ENCODE measurements at places on chromosomes 6 and 20.

DNA sequence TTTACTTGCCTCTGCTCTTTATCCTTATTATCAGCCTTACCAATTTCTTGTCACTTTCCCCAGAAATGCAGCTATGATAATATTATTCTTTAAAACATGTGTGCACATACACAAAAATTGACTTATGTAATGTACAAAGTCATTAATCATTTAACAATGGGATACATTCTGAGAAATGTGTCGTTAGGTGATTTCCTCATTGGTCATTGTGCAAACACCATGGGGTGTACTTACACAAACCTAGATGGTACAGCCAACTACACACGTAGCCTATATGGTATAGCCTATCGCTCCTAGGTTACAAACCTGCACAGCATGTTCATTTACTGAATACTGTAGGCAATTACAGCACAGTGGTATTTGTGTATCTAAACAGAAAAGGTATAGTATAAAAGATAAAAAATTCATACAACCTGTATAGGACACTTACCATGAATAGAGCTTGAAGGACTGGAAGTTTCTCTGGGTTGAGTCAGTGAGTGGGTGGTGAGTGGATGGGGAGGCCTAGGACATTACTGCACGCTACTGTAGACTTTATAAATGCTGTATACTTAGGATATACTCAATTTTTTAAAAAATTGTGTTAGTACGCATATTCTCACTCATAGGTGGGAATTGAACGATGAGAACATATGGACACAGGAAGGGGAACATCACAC, 56.9 kb downstream of the HIVEP1 start:
- peak; percentile 73 for DNase-seq

DNA sequence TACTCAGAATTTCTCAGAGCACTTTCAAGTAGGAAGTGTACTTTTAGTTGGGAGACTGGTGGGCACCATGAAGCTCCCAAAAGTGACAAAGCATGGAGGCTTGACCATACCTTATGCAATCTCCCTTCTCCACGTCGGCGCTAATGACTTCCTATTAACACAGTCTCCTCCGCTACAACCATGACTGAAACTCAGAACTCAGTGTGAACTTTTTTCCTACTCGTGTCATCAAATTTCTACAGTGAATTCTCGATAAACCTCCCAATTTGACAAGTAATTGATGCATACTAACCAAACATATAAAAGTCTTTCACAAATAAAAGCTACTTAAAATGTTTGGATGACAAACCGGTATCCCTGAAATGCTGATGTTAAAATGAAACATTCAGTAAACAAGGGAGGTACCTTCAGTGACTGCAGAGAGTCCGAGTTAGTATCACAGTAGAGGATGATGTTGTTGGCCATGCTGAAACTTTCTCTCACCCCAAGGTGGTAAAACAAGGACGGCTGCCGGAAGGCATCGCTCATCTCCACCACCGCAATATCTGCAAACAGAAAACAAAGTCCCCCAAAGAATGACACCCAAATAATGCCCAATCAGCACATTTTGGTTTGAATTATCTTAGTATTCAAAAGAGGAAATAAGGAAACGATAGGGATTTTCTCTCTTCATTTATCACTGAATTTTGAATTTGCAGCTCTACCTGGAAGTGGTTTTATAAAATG, 72.1 kb downstream of the MAP3K5 start:
- DNase-seq = peak; percentile 85

DNA sequence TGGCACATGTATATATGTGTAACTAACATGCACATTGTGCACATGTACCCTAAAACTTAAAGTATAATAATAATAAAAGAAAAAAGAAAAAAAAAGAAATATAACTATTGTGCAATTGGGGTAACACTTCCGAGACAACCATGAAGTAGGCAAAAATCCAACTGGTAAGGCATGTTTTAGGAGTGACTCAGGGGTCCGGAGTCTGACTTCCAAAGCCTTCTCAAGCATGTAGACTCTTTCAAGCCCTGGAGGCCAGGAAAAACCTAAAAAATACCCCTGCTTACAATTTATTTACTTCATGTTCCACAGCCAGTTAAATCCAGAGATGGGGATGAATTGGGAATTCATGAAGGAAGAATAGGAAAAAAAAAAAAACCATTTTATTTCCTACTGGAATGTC, 161.3 kb upstream of the PHACTR1 start:
- DNase-seq = no peak

GRCh38 chr6:158938811-158939254, 61.2 kb downstream of the RSPH3 start:
- DNase-seq = peak; percentile 21

- DNase-seq = no peak
Measured at GRCh38 chr6:16762268-16762549, 949 bp upstream of the ATXN1 start.

GRCh38 chr6:81777586-81778268, 25.2 kb upstream of the TENT5A start:
- no peak for DNase-seq

GRCh38 chr20:11156922-11157321, 483.1 kb upstream of the JAG1 start:
- DNase-seq = no peak

DNA sequence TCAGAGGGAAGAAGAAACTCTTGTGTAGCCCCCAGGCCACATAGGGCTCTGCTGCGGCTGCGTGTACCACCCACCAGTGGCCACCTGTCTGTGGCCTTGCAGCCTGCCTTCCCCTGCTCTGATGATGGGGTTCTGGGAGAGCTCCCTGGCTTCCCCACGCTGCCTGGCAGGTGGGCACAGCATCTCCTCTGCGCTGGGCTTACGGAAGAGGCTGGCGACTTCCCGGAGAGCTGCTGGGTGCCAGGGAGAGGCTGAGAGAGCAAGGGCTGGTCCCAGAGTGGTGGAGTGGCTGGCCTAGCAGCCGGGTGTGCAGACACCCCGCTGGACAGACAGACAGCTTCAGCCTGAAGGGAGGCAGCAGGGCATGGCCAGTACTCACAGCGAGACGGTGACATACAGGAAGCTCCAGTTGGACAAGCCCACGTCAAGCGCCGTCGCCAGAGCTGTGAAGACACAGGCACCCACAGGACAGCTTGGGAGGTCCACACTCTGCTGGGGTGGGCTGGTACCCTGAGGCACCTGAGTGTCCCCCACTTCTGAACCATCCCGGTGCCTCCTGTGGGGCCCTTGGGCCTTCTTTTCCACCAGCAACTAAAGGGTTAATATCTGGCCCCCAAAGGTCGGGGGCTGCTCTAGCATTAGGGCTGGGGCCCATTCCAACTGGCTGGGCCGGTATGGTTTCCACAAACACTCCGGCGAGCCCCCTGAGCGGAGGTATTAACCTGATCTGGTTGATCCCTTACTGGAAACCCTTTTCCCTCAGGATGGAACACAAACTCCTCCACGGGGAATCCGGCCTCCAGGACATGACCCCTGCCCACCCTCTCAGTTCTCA, 48.1 kb upstream of the CDH22 start:
- DNase-seq = no peak

GRCh38 chr6:137240168-137240567, 21.0 kb upstream of the IFNGR1 start:
- DNase-seq = peak; percentile 97

DNA sequence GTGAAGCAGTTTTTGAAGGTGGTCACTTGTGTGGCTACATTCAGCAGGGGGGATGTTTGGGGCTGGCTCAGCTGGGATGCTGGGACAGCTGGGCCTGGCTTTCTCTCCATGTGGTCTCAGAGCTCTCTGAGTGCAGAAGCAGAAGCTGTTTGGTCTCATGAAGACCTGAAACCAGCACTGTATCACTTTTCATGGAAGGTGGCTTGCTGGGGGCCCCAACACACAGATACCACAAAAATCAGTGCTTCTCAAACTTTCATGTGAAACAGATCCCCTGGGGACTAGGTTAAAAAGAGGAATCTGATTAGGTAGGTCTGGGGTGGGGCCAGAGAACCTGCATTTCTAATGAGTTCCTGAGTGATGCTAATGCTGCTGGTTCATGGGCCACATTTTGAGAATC, 347.3 kb downstream of the DHX35 start:
- no peak for DNase-seq

- no peak for DNase-seq
Measured at GRCh38 chr6:101630941-101631340, 237.4 kb downstream of the GRIK2 start.

GRCh38 chr6:168133168-168133561, 54.2 kb upstream of the FRMD1 start:
- DNase-seq = no peak

DNA sequence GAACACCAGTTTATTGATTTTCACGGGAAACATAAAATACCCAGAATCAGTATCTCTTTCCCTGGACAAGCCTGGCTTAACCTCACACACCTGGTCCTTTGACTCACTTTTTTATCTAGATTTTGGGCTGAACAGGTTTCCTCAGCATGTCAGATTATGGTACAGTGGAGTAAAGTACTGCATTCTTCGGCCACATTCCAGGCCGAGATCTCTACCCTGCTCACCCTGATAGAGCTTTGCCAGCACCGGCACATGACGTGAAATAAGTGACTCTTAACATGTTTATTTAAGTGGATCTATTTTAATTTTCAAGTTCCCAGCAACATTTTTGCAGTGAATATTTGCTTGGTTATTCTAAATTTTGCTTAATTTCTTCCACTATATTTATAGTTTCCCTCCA, 79.0 kb upstream of the POPDC3 start:
- DNase-seq = no peak

DNA sequence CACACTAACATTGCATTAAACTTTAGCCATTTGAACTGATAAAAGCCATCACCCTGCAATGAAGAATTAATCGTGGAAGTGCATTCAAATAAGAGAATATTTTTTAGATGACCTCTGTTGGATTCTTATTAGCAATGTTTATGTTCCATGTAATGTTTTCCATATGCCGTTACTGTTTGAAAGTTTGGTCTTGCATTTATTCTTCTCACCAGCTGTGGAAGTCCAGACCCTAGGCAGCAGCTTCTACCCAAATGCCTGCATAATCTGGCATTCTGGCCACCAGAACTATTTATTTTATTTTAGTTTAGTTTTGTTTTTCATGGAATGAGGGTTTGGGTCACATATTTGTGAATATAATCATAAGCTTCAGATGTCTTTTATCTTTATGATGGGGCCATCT, 140.4 kb downstream of the SAMD5 start:
- no peak for DNase-seq

DNA sequence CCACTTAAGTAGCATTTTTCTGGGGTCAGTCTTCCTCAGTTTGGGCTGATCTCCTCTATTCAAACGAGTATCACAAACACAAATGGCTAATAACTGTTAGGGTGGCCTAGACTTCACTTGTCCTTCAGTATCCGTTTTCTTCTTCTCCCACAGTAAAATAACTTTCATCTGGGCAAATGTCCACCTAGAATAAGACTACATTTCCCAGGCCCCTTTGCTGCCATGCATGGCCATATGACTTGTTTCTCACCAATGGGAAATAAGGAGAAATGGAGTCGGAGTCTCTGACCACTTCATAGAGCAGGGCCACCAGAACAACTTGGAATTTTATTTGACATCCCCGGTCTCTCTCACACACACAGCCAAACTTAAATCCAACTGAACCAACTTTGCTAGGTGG, 51.4 kb downstream of the SULF2 start:
- no peak for DNase-seq

DNA sequence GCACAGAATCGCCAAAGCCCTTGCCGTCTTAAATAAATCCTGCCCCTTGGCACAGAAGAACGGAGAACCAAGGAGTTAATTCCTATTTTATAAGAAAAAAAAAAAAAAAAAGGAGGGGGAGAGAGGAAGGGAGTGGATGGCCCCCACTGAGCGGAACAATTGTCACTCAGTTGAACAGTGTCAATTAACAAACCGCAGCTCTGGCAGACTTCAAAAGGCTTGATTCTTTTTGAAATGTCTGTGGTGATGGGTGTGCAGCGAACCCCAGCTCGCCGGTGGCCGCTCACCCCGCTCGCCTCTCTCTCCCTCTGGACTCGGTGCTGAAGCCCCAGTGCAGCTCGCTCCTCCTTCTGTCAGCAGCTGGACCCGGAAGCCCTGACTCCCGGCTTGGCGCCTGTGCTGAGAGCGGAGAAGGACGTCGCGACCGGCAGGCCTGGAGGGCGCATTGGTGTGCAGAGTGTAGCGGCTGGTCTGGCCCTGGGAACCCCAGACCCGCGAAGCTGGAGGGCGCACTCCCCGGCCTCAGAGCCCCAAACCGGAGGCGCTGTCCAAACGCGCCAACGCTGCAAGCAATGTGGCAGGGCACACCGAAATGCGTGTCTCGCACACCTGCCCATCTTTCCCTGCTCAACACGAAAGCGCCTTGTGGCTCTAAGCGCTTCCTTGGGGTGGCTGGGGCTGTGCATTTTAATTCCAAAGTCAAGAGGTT, 3.4 kb downstream of the LINC00237 start:
- DNase-seq = peak; percentile 49

GRCh38 chr20:63434599-63435378, 37.7 kb downstream of the KCNQ2 start:
- DNase-seq = peak; percentile 62

DNA sequence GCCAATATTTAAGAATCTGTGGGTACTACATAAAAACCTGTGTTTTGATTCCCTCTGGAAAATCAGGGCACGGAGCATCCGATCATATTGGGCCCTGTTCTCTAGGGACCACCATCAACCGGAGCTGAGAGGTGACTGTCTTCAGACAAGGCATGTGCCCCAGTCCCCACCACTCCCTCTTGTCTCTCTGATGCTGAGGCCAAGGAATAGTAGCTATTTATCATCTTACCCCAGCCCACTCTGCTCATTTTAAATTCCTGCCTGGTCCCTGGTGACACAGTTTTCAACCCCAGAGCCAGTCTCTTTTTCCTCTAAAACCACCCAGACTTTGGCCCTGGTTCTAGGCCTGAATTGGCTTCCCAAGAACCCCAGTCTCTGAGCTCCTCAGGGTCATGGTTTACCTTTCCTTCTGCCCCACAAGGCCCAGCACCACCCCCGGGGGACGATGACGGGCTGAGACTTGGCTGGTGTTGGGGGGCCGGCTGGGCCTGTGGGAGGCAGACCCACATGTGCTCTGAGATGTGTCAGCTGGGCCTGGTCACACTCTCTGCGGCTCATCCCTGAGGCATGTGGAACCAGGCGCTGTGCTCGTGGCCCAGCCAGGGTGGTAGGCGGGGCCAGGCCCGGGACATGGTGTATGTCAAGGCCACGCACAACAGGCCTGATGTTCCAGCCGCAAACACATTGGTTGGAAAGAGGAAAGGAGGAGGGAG, 114.4 kb downstream of the CEBPB start:
- peak; percentile 37 for DNase-seq

GRCh38 chr6:33610779-33611732, 10.1 kb upstream of the ITPR3 start:
- no peak for DNase-seq
